ENCODE measurements at places on chromosomes 2 and 18.
A peak's percentile ranks its signal among the peaks of the same experiment; 100 is the strongest.

GRCh38 chr2:177192788-177193187, 19.8 kb upstream of the HNRNPA3 start:
- DNase-seq = no peak

GRCh38 chr2:190726255-190726654, 77.4 kb downstream of the NAB1 start:
- DNase-seq = no peak

DNA sequence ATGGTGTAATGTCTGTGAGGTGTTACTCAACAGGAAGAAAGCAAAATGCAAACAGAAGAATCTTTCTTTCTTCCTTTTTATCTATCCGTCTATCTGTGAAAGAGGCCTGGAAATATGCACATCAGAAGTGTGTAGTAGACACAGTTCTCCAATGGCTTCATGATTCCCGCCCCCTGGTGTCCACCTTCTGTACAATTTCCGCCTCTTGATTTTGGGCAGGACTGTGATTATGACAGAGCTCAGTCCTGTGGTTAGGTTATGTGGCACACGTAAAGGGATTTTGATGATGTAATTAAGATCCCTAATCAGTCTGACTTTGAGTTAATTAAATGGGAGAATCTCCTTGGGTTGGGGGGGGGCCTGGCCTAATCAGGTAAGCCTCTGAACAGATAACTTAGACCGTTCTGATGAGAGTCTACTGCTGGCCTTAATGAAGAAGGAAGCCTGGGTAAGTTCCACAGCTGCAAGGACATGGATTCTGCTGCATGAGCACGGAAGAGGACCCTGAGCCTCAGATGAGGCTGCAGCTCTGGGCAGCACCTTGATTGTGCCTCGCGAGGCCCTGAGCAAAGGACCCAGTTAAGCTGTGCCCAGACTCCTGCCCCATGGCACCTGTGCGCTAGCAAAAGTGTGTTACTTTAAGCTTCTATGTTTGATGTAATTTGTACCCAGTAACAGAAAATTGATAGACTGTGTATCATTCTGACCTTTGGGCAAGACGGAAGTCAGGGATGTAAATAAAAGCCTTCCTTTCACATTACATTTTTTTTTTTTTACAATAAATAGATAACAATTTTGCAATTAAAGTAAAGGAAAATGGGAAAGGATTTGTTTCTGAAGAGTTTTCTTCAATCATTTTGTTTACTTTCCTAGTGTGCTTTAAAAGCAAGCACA, 11.3 kb upstream of the KCNF1 start:
- DNase-seq = peak; percentile 79

- DNase-seq = no peak
Measured at GRCh38 chr2:69693775-69694450, 48.0 kb upstream of the ANXA4 start.

- DNase-seq = no peak
Measured at GRCh38 chr2:126831234-126832005, 67.3 kb upstream of the TEX51 start.

Data from SK-N-SH (cell line).